ENCODE measurements at places on chromosomes 1 and 21. TPM values are rescaled to one million over a fixed set of nuclear protein-coding genes. Genes with fewer than 3 reads are reported as not detected.

DNA sequence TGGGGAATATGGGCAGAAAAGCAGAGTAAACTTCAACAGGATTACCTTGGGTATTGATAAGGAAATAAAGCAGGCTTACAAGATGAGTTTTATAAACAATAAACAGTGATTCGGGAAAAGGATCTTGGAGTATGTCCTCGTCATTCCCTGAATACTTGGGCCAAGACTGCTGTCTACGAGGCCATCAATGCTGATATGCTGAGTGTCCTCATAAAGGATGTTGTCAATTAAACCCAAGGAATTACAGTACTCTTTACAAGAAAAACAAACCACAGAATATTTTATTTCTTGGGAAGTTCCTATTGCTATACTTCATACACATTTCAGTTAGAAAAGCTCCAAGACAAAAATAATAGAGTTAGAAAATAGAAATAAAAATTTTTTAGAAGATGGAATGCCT, 34.9 kb downstream of the ATP1B1 start:
- H3K27ac ChIP-seq, result no peak overlapping the region
- no peak overlapping the region for H3K4me3 ChIP-seq
- no peak for DNase-seq
- H3K36me3 ChIP-seq, result no peaks in the 10 kb centered on the region
- H3K4me1 ChIP-seq, result no peaks in the 10 kb centered on the region
- H3K27me3 ChIP-seq, result no peaks in the 10 kb centered on the region

DNA sequence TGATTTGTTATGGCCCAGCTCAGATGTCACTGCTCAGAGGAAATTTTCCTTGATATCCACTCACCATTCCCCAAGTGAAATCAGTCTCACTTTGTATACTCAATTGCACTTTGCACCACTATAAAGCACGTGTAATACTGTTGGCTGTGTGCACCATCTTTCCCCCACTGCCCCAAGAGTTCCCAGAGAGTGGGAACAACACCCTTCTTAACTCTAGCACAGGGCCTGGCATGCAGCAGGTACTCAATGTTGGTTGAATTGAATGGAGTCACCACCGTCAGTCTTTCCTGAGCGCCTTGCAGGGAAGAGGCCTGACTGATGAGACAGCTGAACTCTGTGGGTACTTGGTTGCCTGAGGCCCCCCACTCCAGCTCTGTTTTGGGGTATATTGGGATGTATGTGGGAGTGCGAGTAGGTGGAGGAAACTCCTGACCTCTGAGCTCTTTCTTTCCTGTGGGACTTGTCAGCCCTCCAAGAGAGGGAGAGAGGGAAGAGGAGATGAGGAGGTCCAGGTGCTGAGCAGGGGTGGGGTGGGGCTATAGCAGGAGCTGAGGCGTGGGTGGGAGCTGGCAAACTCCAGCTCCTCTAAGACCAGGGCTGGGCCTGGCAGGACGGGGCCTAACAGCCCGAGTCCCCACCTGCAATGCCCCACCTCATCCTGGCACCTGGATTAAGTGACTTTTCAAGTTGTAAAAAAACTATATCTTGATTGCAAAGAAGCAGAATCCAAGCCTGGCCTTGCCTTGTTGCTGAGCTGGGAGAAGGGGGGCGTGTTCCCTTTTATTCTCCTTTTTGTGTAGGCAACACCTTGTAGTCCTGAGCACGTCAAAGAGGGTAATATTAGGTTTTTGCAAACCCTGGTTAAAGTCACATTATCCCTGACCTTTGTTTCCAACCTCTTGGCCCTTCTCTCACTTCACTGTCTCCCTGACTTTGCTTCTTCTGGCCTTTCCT, 19.4 kb upstream of the WASF2 start:
- H3K27ac ChIP-seq, result peak overlapping the region; percentile 15

GRCh38 chr1:172185211-172185610, 235.3 kb upstream of the C1orf105 start:
- DNase-seq, result no peak
- no peak overlapping the region for H3K27ac ChIP-seq
- H3K4me1 ChIP-seq, result peaks cover 27% of the 10 kb centered on the region
- H3K27me3 ChIP-seq, result no peaks in the 10 kb centered on the region

- no peak for DNase-seq
- no peaks in the 10 kb centered on the region for H3K36me3 ChIP-seq
- H3K4me3 ChIP-seq, result no peak overlapping the region
- peaks cover 36% of the 10 kb centered on the region for H3K4me1 ChIP-seq
- H3K27me3 ChIP-seq, result no peaks in the 10 kb centered on the region
Observed at GRCh38 chr1:151610142-151610541, 1.7 kb upstream of the SNX27 start.

- H3K4me1 ChIP-seq, result peaks cover 2% of the 10 kb centered on the region
- no peak for DNase-seq
- H3K4me3 ChIP-seq, result no peak overlapping the region
- peaks cover 18% of the 10 kb centered on the region for H3K36me3 ChIP-seq
- no peaks in the 10 kb centered on the region for H3K27me3 ChIP-seq
Observed at GRCh38 chr1:167916766-167917511, 3.0 kb upstream of the ADCY10 start.

DNA sequence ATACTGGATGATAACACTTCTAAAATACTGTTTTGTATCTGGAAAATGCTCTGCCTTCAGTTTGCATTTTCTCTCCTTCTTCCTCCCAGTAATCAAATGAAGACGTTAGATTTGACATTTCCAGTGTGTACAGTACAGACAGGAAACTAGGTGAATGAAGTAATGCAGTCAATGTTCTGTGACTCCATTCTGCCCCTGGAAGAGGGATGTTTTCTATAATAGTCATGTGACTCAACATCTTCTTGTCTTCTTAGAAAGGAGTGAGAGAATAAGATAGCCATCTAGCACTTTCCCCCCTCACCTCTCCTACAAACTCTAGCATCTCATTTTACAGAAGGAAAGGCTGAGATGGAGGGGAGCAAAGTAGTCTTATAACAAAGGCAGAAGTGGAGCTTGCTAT, 77.6 kb downstream of the DDR2 start:
- H3K4me3 ChIP-seq, result no peak overlapping the region
- no peaks in the 10 kb centered on the region for H3K27me3 ChIP-seq
- peaks cover 16% of the 10 kb centered on the region for H3K4me1 ChIP-seq
- H3K27ac ChIP-seq, result peak overlapping the region; percentile 50
- no peaks in the 10 kb centered on the region for H3K36me3 ChIP-seq

GRCh38 chr1:169824153-169824552, 29.4 kb upstream of the METTL18 start:
- no peak overlapping the region for H3K4me3 ChIP-seq
- peaks cover 34% of the 10 kb centered on the region for H3K36me3 ChIP-seq
- H3K27me3 ChIP-seq, result no peaks in the 10 kb centered on the region
- no peak overlapping the region for H3K27ac ChIP-seq
- DNase-seq, result no peak
- H3K4me1 ChIP-seq, result no peaks in the 10 kb centered on the region

The KIF17 gene
- total RNA-seq, result 2.9 TPM

The S100A4 gene
- total RNA-seq, result 132 TPM

The MX2 gene
- 4.7 TPM for total RNA-seq
